ENCODE measurements at places on chromosomes 7 and 10.
A peak's percentile ranks its signal among the peaks of the same experiment; 100 is the strongest.

- DNase-seq = no peak
Measured at GRCh38 chr10:17660921-17661320, 17.0 kb downstream of the STAM start.

- no peak for DNase-seq
Measured at GRCh38 chr7:82443036-82443546, 486 bp downstream of the CACNA2D1 start.

DNA sequence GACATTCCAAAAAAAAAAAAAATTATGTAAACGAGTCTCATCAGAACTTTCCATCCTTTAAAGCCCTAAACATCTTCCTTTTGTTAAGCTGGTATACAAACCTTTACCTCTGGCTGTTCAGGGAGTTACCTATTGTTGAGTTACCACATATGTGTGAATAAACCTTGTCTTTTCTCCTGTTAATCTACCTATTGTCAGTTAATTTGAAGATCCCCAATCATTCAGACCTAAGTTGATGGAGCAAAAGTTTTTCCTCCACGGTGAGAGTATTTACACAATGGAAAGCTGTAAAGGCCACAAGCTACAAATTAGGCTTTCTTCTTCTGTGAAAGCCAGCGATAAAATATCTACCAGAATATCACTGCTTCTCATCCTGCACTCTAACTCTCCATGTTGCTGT lies 80.3 kb downstream of the SKAP2 start:
- no peak for DNase-seq

DNA sequence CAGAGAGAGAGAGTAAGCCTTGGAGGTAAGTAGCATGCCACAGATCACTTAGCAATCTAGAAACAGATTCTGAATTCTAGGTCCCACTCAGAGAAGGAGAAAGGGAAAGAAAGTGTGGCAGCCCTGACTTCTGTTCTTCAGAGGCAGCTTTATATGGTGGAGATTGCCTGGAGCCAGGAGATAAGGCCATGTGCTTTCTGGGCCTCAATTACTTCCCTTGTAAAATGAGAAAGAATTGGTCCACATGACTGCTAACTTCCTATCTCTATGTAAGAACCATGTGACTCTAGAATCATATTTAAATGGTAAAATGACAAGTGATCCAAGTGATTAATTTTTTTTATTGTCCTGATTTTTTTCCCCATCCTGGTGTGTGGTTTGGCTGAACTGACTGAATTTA lies 64.1 kb downstream of the HHEX start:
- DNase-seq = no peak

DNA sequence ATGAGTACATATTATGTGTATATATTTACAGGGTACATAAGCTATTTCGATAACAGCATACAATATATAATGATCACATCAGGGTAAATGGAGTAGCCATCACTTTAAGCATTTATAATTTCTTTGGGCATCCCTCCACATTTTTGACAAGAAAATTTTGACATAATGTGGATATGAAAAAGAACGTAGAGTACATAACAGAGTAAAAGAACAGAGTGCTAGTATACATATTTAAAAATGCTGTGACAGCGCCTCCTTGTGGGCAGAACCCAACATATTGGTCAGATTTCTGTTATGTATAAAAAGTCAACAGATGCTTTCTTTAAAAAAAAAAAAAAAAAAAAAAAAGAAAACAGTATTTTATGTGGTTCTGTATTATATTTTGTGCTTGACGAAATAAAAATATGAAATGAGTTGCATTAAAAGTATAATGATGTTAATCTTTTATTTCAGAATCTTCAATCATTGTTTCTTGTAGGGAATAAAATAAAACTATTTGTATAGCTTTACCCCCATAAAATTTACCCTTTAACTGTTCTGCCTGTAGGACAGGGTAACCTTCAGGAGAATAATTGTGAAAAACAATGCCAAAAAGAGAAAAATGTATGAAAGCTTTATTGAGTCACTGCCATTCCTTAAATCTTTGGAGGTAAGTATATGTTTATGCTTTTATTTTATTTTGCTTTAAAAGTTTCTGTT lies 18.3 kb upstream of the HBP1 start:
- DNase-seq = peak; percentile 50

DNA sequence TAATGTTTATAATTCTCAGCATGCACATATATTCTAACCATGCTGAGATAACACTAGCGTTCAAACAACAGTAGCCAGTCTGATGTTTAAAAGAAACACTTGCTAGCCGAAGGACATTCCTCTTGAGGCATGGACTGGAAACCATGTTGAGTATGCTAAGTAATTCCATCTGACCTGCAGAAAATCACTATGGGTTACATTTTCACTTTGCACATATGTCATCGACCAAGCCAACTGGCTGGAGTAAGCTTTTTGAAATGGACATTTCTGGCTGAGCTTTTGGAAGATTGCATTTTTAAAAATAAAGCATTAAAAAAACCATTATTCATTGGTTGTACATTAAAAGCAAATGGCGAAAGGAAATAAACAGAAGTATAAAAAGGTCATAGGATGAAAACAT lies 88.2 kb downstream of the BBS9 start:
- no peak for DNase-seq

- no peak for DNase-seq
Measured at GRCh38 chr7:55022002-55022985, 3.5 kb downstream of the EGFR start.

DNA sequence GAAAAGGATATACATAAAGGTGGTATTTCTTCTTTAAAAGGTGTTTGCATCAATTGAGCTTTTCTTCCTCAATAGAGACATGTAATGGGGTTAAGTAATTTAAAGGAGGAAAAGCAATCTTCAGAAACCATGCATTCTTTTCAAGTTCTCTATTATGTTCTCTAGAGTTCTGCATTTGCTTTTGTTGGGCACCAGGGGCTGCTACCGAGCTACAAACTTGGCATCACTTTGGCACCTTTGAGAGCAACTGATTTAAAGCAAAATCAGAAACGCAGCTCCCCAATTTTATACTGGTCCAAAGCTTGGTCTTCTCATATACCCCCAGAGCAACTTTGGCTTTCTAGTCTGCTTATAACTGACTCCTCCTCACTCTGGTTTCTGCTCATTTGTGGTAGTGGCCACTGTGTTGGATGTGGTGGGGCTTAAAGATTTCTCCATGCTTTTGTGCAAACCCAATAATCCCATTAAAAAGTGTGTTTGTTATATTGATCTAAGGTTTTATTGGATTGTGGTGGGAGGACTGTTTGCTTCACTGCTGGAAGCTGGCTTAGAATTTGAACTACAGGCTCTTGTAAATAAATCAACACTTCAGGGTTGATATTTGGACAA lies 712.1 kb downstream of the PHTF2 start:
- DNase-seq = no peak

DNA sequence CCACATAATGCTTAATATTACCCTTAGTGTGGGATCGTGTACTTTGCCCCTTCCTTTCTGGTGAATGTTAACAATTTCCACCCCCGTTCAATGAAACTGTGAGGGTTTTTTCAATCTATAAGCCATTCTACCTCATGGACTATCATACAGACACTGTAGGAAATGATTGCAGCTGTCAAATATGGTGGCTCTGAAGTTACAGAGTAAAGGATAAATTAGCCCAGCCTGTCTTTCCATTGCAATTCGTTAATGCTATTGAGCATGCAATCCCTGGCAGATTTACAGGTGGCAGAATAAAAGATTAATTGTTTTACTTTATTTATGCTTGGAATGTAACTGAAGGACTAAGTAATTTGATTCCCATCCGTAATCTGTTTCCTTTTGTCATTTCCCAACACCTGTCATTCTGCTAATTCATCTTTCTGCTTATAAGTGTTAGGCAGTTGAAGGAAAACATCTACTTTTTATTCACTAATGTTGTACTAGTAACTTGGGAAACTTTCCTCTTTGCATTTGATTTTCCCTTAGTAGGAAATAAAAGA lies 1211.6 kb upstream of the LRRN3 start:
- DNase-seq = peak; percentile 46

GRCh38 chr7:30040938-30041337 lies 12.7 kb downstream of the PLEKHA8 start:
- DNase-seq = no peak

- no peak for DNase-seq
Measured at GRCh38 chr10:50438049-50438936, 185.5 kb downstream of the SGMS1 start.

DNA sequence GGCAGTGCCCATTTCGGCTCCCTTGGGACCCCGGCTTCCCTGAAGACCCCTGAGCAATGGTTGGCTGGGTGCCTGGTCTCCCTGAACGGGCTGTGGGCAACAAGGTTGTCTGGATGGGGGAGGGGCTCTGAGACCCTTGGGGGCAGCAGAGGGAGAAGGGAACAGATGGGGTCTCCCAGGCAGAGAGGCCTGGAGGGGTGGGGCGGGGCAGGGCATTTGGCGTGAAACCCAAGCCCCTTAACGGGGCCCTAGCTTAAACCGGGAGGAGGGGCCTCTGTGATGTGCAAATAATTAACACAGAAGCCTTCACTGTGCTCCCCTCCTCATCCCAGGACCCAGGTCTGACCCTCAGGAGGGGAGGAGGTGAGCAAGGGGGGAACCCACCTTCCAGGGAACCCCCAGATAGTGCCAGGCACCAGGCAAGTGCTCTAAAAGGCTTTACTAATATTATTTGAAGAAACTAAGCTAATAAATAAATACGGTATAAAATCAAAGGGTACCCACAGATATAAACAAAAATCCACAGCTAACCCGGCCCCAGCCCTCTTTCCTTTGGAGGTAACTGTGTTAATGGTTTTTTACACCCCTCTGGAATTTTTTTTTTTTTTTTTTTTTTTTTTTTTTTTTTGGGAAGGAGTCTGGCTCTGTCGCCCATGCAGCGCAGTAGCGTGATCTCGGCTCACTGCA lies 170.8 kb downstream of the RNF216 start:
- no peak for DNase-seq

DNA sequence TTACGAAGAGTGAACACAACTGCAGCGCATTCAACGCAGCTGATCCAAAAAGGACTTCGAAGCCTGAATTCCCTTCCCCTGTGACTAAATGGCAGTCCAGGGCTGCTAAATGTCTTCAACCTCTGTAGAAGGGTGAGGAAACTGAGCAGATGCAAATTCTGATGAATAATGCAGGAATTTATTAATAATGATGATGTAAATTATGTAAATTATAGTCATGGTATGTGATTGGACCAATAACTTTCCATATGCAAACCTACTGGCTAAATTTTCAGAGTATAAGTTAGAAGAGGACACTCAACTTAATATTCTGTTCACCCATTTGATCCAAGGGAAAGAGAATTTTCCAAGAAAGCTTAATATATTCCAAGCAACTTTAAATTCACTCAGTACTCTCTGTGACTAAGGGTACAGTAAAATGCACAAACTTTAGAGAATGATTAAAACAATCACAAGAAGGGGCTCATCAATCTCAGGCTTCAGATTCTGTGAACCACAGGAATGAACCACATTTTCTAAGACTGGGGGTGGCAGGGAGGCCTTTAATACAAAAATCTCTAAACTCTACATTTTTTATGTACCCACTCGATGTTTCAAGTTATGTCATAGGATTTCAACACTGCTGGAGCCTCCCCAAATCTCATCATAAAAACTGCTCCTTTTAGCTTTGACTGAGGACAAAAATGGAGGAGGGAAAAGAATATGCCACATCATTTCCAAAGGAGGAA lies 3.5 kb downstream of the FGFR2 start:
- no peak for DNase-seq

GRCh38 chr7:92682330-92682729 lies 92.1 kb upstream of the FAM133B start:
- DNase-seq = no peak

DNA sequence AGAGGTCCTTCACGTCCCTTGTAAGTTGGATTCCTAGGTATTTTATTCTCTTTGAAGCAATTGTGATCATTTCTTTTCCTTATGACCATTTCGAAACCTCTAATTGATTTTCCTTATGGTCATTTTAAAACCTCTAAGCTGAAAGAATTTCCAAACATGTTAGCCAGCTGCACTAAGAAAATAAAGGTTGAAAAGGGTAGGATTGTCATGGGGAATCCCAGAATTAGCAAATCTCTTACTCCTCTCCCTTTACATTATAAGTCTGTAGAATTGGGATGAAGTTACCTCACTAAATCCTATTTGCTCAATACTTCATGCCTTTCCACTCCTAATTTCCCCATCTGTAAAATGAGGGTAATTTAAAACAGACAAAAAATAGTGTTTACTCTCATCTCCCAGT lies 79.5 kb downstream of the FAM185A start:
- no peak for DNase-seq

DNA sequence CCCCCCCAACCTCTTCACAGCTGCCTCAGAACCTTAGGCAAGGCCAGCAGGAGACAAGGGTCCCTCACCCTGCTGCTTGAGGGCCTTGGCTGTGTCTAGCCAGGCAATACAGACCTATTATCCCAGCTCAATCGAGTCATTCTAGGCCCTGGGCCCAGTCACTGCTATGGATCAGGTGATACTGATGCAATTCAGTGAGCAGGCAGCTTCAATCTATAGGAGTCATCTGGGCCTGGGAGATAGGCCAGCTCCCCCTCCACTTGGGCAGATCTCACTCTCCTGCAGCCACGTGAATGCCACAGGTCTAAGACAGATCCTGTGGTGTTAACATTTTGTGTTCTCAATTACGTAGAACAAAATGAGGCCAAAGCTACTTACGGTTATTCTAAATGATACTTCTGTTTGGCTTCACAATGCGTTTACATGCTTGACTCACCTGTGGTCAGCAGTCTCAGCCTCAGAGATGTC lies 68.0 kb upstream of the LRRC4 start:
- DNase-seq = no peak

All from NCI-H2081 treated with DMSO at 0.1 percent for 48 hours (cell line).